ENCODE measurements at places on chromosomes 6 and 20. TPM values are rescaled to one million over a fixed set of nuclear protein-coding genes. Genes with fewer than 3 reads are reported as not detected.

BPI gene
- not detected for total RNA-seq

DNA sequence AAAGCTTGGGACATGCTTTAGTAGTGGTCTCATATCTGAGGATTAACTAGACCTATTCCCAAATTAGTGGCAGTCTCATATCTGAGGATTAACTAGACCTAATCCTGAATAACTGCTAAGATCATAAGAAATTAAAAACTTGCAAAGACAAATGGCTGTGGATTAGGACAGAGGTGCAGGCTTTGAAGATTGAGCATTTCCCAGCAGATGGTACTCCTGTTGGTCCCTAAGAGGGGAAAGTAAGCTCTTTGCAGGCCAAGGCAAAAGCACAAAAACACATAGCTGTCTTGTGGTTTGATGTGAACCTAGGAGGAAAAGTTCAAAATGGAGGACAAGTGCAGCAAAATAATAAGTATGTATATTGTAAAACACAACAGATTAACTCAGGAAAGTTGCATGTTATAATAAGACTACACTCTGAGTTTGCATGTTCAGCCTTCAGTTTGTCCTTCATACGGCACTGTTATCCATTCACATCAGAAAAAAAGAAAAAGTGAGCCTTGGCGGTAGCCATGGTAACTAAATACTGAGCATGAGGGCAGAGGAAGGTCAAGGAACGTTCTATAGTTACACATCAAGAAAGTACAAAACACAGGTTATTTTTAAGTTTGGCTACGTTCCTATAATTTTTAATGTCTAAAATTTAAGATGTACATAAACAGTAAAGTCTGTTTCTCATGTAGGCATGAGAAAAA is 62.8 kb downstream of the FILIP1 start:
- peaks cover 15% of the 10 kb centered on the region for H3K27me3 ChIP-seq
- no peaks in the 10 kb centered on the region for H3K36me3 ChIP-seq
- no peak for DNase-seq
- no peak overlapping the region for H3K27ac ChIP-seq
- H3K4me3 ChIP-seq: no peak overlapping the region

PSMB8 gene
- 371 TPM for total RNA-seq

GRCh38 chr6:81228912-81229555 is 523.4 kb downstream of the TENT5A start:
- no peak overlapping the region for H3K4me3 ChIP-seq
- H3K4me1 ChIP-seq: no peaks in the 10 kb centered on the region
- H3K27ac ChIP-seq: no peak overlapping the region
- no peaks in the 10 kb centered on the region for H3K27me3 ChIP-seq
- DNase-seq: no peak

DNA sequence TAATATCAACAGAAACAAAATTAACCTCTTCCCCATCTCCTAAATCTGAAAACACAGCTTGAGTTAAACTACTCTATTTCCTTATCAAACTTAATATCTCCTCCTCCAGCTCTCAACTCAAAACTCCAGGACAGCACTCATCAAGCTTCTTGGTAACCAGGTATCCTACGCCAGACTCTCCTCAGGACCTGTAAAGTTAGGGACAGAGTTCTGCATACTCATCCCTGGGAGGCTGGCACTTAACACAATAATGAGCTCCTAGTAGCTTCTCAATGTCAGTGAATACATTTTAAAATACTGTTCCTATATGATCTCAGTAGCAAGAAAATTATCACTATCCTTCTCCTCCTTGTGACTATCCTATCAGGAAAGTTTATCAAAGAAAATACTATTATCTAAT is 240.3 kb downstream of the PTPRK start:
- DNase-seq: no peak
- H3K4me1 ChIP-seq: peaks cover 4% of the 10 kb centered on the region
- no peaks in the 10 kb centered on the region for H3K27me3 ChIP-seq
- no peak overlapping the region for H3K4me3 ChIP-seq
- H3K36me3 ChIP-seq: no peaks in the 10 kb centered on the region

GRCh38 chr6:3553254-3553653 is 96.4 kb upstream of the SLC22A23 start:
- H3K4me3 ChIP-seq: no peak overlapping the region
- no peak for DNase-seq
- H3K36me3 ChIP-seq: no peaks in the 10 kb centered on the region
- H3K27me3 ChIP-seq: peaks cover 12% of the 10 kb centered on the region
- H3K4me1 ChIP-seq: no peaks in the 10 kb centered on the region

GRCh38 chr6:56154076-56154475 is 93.3 kb downstream of the COL21A1 start:
- no peaks in the 10 kb centered on the region for H3K27me3 ChIP-seq
- no peaks in the 10 kb centered on the region for H3K4me1 ChIP-seq
- no peak for DNase-seq
- no peaks in the 10 kb centered on the region for H3K36me3 ChIP-seq
- no peak overlapping the region for H3K27ac ChIP-seq
- H3K4me3 ChIP-seq: no peak overlapping the region

GRCh38 chr20:25237610-25238318 is 10.1 kb upstream of the PYGB start:
- H3K4me1 ChIP-seq: peaks cover 31% of the 10 kb centered on the region
- H3K27me3 ChIP-seq: peaks cover 18% of the 10 kb centered on the region
- peak; percentile 84 for DNase-seq
- H3K36me3 ChIP-seq: no peaks in the 10 kb centered on the region
- peak overlapping the region; percentile 65 for H3K4me3 ChIP-seq

TINAG gene
- not detected for total RNA-seq

GRCh38 chr6:124885171-124885570 is 77.1 kb upstream of the RNF217 start:
- H3K36me3 ChIP-seq: no peaks in the 10 kb centered on the region
- H3K4me1 ChIP-seq: peaks cover 21% of the 10 kb centered on the region
- no peak overlapping the region for H3K27ac ChIP-seq
- no peak overlapping the region for H3K4me3 ChIP-seq
- no peak for DNase-seq

COL21A1 gene
- not detected for total RNA-seq

ACSS1 gene
- total RNA-seq: 17.5 TPM

- H3K36me3 ChIP-seq: no peaks in the 10 kb centered on the region
- no peaks in the 10 kb centered on the region for H3K4me1 ChIP-seq
- no peaks in the 10 kb centered on the region for H3K27me3 ChIP-seq
- DNase-seq: no peak
- H3K4me3 ChIP-seq: no peak overlapping the region
- H3K27ac ChIP-seq: no peak overlapping the region
Measured at GRCh38 chr6:112951829-112952228, 604.7 kb downstream of the RFPL4B start.

EPB41L1 gene
- 1.0 TPM for total RNA-seq

DNA sequence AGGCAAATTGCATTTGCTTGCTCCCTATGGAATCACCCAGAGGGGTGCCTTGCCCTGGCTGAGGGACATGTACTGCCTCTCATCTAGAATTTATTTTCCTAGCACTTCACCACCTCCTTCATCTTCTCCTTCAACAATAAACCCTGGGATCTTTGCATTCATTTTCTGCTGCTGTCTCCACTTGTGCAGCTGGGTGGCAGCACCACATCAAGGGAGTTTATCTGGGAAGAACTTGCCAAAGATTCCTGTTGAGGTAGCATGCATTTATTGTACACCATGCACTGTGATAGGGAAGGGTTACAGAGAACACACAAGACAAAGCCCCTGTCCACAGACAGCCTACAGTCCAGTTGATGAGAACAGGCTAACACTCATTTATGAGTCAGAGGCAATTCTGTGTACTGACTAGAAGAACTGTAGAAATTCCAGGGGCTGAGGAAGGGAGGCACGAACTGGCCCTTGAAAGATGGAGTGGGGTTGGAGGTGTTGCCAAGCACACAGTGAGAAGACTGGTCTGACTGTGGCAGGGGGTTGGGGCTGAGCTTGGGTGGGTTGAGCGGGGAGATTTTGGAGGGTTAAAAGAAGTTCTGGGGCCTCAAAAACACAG is 17.5 kb downstream of the C20orf173 start:
- no peak overlapping the region for H3K4me3 ChIP-seq
- H3K4me1 ChIP-seq: peaks cover 3% of the 10 kb centered on the region
- DNase-seq: no peak
- H3K36me3 ChIP-seq: peaks cover 22% of the 10 kb centered on the region
- H3K27ac ChIP-seq: no peak overlapping the region
- no peaks in the 10 kb centered on the region for H3K27me3 ChIP-seq

SPATA25 gene
- total RNA-seq: 0.74 TPM

GRCh38 chr6:47196113-47196512 is 113.6 kb downstream of the TNFRSF21 start:
- H3K4me1 ChIP-seq: peaks cover 10% of the 10 kb centered on the region
- H3K27me3 ChIP-seq: no peaks in the 10 kb centered on the region
- DNase-seq: no peak
- H3K36me3 ChIP-seq: no peaks in the 10 kb centered on the region
- H3K4me3 ChIP-seq: no peak overlapping the region
- no peak overlapping the region for H3K27ac ChIP-seq

ID4 gene
- total RNA-seq: not detected

LPA gene
- total RNA-seq: not detected

- DNase-seq: no peak
- H3K27me3 ChIP-seq: peaks cover 2% of the 10 kb centered on the region
- no peak overlapping the region for H3K4me3 ChIP-seq
- no peaks in the 10 kb centered on the region for H3K36me3 ChIP-seq
Measured at GRCh38 chr6:163814494-163815364, 400.2 kb downstream of the QKI start.

RSPO3 gene
- not detected for total RNA-seq

DNA sequence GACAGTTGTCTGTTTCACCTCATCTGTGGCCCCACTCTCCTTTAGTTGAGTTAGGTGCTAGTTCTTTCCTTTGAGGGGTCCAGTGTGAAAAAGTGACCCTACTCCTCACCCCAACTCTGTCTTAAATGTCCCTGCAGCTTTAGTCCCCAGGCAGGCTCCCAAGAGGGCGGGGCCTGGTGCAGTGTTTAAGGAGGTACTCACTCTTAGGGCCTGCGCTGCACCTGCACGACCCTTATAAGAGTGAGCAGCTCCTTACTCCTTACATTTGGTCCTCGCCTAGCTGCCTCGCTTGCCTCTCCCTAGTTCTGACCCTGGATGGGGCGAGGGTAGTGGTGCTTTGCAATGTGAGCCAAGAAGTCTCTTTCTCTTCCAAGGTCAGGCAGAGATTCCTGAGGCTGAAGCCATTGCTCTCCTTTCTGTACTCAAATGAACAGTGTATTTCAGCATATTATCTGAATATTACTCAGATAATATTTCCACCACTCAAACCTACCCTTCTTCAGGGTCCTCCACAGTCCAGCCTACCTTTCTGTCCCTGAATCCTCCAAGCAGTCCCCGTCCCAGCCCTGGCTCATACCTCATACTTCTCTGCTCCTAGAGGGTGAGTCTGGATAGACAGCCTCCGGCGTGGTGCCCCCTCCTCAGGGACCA is 11.9 kb upstream of the VEGFA start:
- no peak for DNase-seq
- H3K36me3 ChIP-seq: no peaks in the 10 kb centered on the region
- no peak overlapping the region for H3K27ac ChIP-seq
- H3K4me3 ChIP-seq: no peak overlapping the region
- no peaks in the 10 kb centered on the region for H3K27me3 ChIP-seq

MAS1 gene
- not detected for total RNA-seq

GRCh38 chr6:20773822-20774221 is 239.6 kb downstream of the CDKAL1 start:
- no peak overlapping the region for H3K4me3 ChIP-seq
- H3K36me3 ChIP-seq: peaks cover 14% of the 10 kb centered on the region
- no peaks in the 10 kb centered on the region for H3K4me1 ChIP-seq
- DNase-seq: no peak

GRCh38 chr6:100084316-100084990 is 90.4 kb upstream of the MCHR2 start:
- no peak overlapping the region for H3K27ac ChIP-seq
- H3K36me3 ChIP-seq: no peaks in the 10 kb centered on the region
- H3K4me3 ChIP-seq: no peak overlapping the region
- peaks cover 4% of the 10 kb centered on the region for H3K27me3 ChIP-seq
- no peak for DNase-seq

DNA sequence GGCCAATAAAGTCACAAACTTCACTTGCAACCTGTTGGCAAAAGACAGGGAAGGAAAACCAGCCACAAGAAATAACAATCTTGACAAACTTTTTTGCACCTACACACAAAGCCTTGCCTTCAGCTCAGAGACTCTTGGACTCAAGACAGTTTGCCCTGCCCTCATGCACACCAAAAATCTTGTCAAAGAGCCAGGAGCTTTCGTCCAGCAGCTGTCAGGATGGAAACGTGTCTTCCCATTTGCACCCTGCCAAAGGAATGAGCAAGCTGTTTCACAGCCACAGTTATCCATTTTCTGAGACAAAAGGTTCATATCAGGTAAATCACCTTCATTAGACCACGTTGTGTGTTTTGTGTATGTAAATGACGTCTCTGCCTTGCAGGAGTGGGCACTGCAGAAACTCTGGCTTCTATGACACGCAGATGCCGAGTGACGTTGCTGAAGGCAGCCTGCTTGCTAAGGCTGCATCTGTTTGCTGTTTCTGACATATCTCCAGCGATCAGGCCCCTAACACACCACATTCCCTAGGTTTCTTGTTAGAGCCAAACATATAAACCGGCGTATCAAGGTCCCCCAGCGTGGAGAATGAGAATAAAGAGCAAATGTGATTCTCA is 193.4 kb downstream of the SYNDIG1 start:
- no peak for DNase-seq
- H3K27me3 ChIP-seq: no peaks in the 10 kb centered on the region
- no peak overlapping the region for H3K4me3 ChIP-seq
- no peak overlapping the region for H3K27ac ChIP-seq
- no peaks in the 10 kb centered on the region for H3K4me1 ChIP-seq
- no peaks in the 10 kb centered on the region for H3K36me3 ChIP-seq

- no peak overlapping the region for H3K4me3 ChIP-seq
- no peaks in the 10 kb centered on the region for H3K4me1 ChIP-seq
- no peak overlapping the region for H3K27ac ChIP-seq
Measured at GRCh38 chr6:84526631-84527030, 237.8 kb downstream of the TBX18 start.

MCHR2 gene
- total RNA-seq: not detected

GRCh38 chr20:19406381-19406780 is 193.9 kb downstream of the SLC24A3 start:
- H3K36me3 ChIP-seq: no peaks in the 10 kb centered on the region
- no peak for DNase-seq
- no peak overlapping the region for H3K27ac ChIP-seq
- no peak overlapping the region for H3K4me3 ChIP-seq
- no peaks in the 10 kb centered on the region for H3K27me3 ChIP-seq

DNA sequence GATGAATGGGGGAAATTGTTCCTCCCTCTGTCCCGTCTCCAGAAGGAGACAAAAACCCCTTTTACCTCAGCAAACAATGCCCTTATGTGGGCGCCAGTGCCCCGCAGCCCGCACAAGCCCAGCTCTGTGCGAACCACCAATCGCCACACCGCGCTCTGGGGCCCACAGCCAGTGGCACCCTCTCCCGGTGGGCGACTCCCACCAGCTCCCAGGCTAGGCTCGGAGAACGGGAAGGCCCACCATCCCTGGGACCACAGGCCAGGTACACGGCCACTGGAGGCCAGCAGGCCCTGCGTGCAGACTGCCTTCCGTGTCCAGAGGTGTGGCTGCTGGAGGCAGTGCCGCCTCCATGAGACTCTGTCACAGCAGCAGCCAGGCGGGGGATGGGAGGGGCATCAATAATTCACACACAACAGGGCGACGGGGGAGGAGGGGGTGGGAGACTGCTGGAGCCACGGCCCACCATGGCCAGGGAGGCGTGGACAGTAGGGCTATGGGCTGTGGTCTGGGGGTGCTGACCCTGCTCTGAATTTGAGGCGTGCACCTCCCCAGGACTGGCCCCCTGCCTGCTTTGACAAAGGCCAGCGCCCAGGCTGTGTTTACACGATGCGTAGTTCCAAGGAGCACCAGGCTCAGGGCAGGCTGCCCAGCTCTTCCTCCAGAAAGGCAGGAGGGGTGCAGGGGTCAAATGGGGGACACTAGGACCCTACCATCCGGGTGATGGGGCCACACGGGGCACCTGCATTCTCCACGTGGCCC is 105.7 kb downstream of the ASXL1 start:
- H3K36me3 ChIP-seq: peaks cover 2% of the 10 kb centered on the region
- H3K27me3 ChIP-seq: no peaks in the 10 kb centered on the region
- DNase-seq: no peak
- no peaks in the 10 kb centered on the region for H3K4me1 ChIP-seq
- no peak overlapping the region for H3K4me3 ChIP-seq
